ENCODE measurements at places on chromosomes 1 and 21.

DNA sequence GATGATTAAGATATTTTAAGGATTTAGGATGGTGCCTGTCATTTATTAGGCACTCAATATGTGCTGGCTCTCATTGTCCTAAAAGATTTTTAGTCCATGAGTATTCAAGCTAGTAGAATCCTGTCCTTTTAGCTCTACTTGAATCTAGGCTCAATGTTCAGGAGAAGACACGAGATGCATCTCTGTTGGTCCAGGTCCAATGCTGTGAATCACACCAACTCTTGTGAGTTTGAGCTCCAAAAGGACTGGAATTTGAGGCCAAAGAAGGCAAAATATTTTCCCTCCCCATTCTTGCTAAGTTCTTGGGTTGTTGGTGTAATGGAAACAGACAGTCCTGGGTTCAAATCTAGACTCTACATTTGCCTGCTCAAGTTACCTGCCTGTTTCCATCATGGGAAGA lies 1.4 kb upstream of the PODN start:
- DNase-seq = no peak

GRCh38 chr1:12047120-12047876 lies 15.8 kb upstream of the TNFRSF8 start:
- DNase-seq = peak; percentile 5

DNA sequence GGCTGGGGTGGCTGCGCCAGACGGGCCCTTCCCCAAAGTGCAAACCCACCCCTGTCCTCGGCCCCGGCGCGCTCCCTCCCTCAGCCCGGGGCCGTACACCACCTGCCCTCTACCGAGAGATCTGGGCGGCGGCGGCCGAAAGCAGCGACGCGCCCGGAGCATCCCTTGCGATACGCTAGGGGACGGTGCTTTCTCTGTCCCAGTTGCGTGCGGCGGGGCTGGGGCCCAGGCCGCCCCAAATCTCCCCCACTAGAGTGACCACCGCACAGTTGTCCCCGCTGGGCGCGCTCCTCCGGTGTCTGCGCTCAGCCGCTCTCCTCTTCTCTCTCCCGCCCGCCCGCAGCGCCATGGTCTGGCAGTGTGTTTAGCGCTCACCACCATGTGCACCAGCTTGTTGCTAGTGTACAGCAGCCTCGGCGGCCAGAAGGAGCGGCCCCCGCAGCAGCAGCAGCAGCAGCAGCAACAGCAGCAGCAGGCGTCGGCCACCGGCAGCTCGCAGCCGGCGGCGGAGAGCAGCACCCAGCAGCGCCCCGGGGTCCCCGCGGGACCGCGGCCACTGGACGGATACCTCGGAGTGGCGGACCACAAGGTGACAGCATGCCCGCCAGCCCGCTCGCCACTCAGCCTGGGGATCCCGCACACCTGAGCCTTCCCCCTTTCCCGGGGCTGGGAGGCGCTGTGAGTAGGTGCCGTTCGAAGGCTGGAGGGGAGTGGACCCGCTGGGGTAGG lies 1.0 kb downstream of the ST6GALNAC5 start:
- no peak for DNase-seq

DNA sequence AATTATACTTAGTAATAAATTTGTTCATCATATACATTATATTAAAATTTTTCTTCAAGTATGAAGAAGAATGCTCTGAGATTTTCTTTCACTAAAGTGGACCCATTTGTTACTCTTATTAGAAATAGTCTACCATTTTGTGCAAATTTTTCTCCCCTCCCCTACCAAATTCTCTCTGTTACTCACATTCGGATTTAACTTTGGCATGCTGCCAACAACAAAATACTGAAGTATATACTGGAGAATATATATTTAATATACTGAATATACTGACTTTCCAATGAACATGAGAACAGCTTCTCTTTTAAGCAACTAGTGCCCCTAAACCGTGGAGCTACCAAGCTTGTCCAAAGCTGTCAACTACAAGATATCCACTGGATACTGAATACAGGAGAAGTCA lies 57.2 kb downstream of the CENPF start:
- DNase-seq = no peak

DNA sequence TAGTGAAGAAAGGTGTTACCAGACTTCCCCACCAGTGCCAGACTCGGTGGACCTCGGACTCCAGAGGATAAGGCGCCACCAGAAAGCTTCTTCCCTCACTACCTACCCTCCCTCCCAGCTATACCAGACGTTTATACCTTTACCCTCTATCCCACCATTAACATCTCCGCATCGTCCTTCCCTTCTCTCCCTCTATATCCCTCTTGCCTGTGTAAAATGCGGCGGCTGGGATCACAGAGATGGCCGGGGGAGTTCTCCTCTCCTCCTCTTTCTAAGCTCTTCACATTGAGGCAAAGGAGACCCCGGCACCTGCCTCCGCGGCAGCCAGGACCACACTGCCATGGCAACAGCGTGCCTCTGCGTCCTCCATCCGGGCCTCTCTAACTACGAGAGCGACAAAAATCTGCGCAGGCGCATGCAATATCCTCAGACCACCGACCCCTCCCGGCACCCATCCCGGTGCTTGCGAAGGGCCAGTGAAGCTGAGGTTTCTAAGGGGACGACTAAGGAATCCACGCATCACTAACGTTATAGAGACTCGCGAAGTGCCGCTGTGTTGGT lies at the start of gene CCDC181:
TSS of gene CCDC181 (minus strand) at position 394 of the 561 bp plus-strand sequence. CDS start 2,547 bp downstream, outside the sequence.
- peak; percentile 16 for DNase-seq

- DNase-seq = no peak
These were observed 108.0 kb downstream of the CRYAA start for GRCh38 chr21:43276811-43277210.

DNA sequence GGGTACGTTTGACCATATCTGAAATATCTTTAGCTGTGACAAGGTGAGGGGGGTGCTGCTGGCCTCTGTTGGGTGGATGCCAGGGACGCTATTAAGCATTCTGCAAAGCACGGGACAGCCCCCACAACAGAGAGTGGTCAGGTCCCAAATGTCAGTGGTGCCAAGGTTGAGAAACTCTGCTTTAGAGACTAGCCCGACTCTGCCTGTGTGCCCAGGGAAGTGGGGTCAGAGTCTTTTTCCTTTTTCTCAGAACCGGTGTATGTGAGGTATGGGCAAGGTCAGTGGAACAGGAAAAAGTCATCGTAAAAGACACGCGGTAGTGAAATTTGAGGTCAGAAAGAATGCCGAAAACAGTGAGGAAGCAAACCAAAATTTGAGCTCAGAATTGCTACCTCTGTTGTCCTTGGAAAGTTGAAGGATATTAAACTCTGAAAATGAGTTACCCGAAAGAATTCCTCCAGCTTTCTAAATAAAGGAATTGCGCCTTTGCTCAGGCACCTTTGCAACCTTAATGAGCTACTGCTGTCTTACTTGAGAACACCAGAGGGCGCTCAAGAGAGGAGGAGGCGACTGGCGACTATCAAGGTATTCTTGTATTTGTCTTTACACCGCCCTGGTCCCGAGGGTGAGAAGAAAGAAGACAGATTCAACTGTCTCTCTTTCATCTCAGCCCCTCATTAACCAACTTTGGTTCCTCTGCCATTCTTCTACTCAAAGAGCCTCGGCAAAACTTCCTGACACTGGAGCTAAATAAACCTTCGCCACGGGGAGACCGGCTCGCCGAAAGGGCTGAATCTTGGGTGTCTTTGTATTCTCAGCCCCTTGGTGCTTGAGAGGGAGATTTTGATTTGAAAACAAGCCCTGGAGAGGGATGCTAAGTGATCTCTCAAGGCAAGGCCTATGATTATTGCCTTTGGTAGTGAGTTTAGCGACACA lies 85.4 kb upstream of the OLIG2 start:
- DNase-seq = no peak

- no peak for DNase-seq
These were observed 52.5 kb downstream of the POU2F1 start for GRCh38 chr1:167273027-167273800.

- no peak for DNase-seq
These were observed 60.2 kb downstream of the KAZN start for GRCh38 chr1:14658642-14659041.

GRCh38 chr1:243580984-243581383 lies 269.1 kb downstream of the AKT3 start:
- no peak for DNase-seq

DNA sequence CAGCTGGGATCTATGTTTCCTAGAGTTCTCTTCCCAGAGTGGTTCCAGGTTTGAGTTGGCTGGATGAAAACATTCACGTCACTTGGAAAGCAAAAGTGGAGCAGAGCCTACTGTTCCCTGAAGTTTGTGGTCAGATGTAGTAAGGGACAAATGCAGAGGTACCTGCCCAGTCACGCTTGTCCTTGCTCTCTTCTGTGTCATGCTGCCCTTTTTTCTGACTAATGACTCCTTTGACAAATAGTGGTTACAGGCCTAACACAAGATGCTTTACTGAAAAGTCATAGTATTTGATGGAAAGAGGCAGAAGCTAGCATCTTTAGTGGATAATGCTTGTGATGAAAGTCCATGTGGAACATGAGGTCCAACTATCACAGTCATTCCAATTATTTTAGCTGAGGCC lies 881.4 kb upstream of the B3GALT2 start:
- no peak for DNase-seq

DNA sequence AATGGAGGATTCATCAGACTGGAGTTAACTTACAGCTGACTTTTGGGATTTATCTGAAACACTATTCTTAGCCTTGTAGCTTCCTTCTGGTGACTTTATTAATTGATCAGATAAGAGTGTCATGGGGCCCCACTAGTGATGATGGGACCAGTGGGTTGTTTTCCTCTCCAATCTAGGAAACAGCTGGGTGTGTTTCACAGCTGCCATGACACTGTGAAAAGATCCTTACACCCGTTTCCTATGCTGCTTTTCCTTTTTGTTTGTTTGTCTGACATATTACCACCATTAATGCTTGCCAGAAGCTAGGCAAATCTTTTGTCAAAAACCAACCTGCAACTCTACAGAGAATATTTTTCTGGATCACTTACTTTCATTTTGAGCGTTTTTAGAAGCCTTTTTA lies 86.2 kb downstream of the ZBTB18 start:
- no peak for DNase-seq

DNA sequence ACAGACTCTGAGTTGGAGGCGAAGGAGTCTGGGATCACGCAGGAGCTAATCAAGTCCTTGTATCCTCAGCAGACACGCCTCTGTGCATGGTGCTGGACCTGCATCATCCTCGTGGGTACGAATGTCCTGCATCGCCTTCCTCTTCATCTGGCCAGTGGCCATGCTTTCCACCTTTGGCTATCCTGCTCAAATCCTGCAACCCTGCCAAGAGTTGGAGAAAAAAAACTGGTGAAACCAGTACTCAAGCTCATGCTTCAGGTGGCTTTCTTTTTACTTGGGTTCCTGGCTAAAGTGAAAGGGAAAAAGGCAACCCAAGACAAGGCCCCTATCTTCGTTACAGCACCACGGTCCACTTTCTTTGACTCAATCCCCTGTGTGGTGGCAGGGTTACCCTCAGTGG lies 8.9 kb downstream of the SETSIP start:
- DNase-seq = no peak

DNA sequence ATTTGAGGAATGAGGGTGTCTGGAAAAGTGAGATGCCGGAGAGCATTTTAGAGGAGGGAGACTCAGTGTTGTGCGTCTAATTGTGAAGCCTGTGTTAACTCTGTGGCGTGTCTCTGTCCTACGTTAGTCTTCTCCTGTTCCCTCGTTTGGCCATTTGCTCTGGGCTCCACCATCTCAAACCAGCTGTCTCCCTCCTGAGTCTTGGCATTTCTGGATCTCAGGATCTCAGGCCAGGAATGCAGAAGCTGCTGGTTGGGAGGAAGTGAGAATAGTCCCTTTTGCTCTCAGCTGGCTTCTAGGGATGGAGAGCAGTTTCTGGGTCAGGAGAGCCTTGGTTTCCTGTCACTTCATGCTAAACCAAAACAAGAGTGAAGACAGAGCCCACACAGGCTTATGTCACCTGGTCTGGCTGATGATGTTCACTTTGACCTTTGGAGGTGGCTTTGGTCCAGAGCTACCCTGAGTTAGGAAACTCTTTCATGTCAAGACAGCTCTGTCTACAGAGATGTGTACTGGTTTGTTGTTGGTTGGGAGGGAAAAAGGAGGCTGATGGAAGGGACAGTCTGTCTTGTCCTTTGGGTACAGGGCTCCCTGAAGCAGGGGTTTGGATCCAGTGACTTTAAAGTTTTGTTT lies 859 bp downstream of the NFASC start:
- no peak for DNase-seq

- no peak for DNase-seq
These were observed 284.5 kb upstream of the PLXNA2 start for GRCh38 chr1:208528578-208529240.

DNA sequence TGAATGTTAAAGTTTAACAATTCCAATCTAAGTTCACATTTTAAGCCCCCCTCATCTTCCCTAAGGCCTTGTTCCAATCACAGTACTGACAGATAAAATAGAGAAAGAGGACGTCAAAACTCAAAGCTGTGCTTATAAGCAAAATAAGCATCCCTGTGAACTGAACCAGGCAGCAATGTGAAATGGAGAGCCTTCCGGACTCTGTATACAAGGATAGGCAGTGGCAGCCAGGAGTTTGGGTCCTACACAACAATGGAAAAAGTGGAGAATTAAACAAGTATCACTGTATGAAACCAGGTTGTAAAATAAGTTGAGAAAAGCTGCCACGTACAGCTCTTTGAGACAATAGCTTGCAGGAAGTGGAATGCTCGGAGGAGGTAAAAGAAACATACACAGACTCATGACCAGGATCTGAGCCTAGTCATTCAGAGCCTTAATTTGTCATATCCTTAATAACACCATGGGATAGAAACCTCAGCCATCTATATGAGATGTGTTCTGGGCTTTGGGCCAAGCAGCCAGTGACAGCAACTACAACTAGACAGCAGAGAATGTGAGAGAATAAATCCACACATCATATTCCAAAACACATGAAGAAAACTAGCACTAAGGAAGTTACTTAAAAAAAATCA lies 55.2 kb upstream of the PALMD start:
- no peak for DNase-seq

GRCh38 chr1:117239467-117239866 lies 28.7 kb upstream of the VTCN1 start:
- no peak for DNase-seq

DNA sequence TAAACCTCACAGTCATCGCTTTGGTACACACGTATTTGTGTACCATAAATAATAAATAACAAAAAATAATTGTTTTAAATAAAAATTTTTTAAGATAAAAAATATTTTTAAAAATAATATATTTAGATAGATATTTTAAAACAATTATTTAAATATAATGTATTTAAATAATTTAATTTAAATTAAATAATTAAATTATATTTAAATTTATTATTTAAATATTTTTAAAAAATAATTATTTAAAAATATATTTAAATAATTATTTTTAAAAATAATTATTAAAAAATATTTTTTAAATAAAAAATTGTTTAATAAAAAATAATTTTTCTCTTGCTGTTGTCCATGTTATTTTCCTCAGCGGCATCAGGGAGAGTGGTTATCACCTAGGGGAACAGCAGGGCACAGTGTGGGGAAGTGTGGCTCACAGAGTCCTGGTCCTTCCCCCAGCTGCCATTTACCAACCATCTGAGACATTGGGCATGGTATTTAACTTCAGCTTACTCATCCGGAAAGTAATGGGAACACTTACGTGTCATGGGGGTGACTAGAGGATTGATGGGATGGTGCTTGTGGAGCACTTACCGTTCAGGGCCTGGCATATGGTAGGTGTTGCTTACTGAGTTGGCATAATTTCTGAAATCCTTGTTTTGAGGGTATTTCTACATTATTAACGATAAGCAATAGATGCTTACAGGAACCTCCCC lies 92.9 kb upstream of the TSPAN2 start:
- no peak for DNase-seq
